ENCODE measurements at places on chromosomes 7 and 10.

DNA sequence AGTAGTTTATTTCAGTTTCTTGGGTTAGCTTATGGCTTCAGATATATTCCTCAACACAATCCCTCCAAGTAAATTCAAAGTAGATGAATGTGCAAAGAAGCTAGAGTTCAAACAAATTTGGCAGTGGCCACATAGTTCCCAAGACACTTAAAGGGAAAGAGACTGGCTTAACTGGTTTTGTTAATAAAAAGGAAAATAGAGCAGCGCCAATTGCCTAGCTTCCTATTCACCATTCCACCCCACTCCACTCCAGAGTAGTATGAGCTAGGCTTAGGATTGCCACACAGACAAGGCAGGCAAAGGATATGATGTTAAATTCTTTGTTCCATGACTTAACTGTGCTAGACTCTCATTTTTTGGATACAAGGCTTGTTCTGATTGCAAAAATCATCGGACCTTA, 2.0 kb downstream of the XRCC2 start:
- no peak for DNase-seq

DNA sequence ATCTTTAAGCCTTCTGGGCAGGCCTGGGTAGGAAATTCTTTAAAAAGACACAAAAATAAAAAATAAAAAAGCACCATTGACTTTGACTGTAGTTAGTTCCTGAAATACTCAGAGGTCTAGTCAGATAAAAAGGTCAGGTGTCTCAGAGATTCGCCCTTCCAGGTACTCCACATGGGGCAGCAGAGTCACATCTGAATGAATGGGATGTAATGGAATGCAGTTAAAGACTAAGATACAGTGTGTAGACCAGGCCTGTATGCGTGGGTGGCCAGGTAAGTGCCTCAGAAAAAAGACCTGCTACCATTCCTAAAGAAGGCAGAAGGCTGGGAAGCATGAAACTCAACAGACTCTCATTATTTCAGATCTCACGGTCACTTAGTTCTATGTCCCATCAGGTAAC, 68.6 kb upstream of the SEM1 start:
- DNase-seq: no peak

GRCh38 chr10:110209454-110209925, 2.1 kb downstream of the MXI1 start:
- peak; percentile 48 for DNase-seq

GRCh38 chr7:66720561-66720960, 20.0 kb upstream of the RABGEF1 start:
- no peak for DNase-seq

- no peak for DNase-seq
These were observed 273.7 kb downstream of the SEMA3D start for GRCh38 chr7:84912993-84913635.

DNA sequence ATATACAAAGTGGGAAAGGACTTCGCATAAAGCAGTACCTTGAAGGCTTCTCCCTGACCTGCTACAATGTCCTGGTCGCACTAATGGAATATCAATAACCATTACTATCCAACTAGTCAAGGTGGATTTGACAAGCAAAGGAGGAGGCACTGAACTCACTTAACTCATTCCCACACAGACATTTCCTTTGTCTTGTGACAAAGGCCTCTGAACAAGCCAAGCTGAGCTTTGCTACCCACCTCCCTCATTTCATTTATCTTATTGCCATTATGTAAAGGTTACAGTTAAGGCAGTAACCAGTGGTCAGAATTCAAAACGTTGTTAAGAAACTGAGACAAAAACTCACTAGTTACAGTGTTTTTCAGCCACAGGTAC, 7.3 kb downstream of the ELMO1 start:
- no peak for DNase-seq

- peak; percentile 16 for DNase-seq
These were observed 48.9 kb downstream of the AKR1D1 start for GRCh38 chr7:138125119-138125518.

DNA sequence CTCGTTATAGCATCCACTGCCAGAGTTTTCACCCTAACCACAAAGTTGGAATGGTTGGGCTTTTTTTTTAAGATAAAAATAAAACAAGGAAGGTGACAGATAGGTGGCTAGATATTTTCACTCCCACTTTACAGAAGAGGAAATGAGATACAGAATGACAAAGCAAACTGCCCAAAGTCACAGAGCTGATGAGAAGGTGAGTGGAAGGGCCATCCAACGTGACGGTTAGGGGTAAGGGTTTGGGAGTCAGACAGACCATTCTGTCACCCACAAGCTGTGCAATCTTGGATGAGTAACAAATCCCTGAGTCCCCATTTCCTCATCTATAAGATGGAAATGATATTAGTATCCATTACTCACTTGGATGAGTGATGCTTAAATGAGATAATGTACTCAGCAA, 106.9 kb upstream of the PDLIM1 start:
- no peak for DNase-seq

DNA sequence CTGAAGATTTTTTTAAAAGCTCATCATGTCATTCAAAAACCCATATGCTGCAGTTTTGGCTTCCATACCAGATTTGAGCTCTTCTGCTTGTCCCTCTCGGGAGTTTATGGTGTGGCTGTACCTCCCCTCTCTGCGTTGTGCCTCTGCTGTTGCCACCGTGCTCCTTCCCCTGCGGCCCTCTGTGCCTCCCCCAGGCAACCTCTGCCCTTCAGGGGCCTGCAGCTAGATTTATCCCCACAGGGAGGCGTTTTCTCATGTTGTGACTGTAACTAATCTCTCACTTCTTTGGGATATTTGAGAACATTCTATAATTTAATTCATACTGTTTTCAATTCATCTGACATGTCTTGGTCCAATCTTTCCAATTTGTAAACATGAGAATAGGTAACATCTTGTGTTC, 52.7 kb downstream of the TASOR2 start:
- no peak for DNase-seq

GRCh38 chr10:77401683-77402082, 235.9 kb downstream of the KCNMA1 start:
- no peak for DNase-seq

GRCh38 chr10:73206385-73206784, 38.5 kb downstream of the FAM149B1 start:
- no peak for DNase-seq

- no peak for DNase-seq
These were observed 8.5 kb upstream of the AOAH start for GRCh38 chr7:36732806-36733205.

- DNase-seq: no peak
These were observed 36.6 kb upstream of the CYP2C19 start for GRCh38 chr10:94725871-94726270.

- no peak for DNase-seq
These were observed 36.9 kb downstream of the ADD3 start for GRCh38 chr10:110044681-110045080.

DNA sequence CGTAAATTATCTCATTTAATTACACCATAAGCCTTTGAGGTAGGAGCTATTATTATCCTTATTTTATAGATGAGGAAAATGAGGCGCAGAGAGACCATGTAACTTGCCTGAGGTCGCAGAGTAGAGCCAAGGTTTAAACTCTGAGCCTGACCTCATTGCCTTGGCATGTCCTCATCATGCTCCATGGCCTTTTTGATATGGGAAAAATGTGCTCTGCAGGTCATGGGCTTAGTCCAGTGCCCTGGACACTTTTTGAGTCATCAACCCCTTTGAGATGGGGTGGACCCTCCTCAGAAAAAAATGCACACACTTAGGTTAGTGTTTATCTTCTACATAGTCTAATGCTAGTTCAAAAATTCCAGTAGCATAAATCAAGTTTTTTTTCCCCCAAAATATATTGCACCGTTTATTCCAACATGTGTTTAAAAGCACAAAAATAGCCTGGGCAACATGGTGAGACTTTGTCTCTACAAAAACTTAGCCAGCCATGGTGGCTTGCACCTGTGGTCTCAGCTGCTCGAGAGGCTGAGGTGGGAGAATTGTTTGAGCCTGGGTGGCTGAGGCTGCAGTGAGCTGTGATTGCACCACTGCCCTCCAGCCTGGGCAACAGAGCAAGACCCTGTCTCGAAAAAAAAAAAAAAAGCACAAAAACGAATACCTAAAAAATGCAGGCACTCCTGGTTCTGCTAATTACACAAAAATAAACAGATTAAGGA, 28.6 kb upstream of the TMEM178B start:
- no peak for DNase-seq

- DNase-seq: no peak
These were observed 120.6 kb downstream of the SAMD9 start for GRCh38 chr7:92997152-92997551.

- DNase-seq: no peak
These were observed 20.8 kb upstream of the OPTN start for GRCh38 chr10:13078912-13079775.

DNA sequence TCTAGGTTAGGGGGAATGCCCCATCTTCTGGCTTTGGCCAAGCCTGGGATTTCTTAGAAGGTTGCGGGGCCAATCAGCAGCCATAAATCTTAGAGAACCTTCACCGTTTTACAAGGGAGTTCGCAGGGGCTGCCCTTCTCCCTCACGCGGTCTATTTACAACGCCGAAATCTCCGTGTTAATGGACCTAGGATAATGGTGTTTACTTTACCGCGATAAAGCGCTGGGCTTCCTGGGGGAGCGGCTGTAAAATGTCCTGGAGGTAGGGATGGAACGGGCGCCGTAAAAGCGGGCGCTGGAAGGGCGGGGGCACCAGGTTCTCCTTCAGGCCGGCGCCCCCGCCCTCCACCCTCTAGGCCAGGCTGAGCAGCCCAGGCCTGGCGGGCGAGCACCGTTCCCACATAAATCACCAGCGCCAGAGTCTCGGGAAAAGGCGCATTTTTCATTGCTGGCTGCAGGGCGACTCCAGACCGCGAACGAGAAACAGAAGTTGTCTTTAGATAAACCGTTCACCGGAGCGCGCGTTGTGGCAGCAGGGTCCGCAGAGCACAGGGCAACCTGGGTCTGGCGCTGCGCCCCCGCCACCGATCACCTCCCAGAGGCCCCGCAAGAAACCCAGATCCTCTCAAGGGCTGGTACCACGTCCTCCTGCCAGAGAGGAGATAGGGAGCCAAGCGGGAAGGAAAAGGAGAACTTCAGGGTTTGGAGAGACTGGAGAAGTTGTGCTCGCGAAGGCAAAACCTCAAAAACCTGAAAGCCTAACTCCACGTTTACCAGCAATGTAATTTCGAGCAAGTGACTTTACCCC, 12.5 kb upstream of the NKX2-3 start:
- DNase-seq: no peak

GRCh38 chr7:20787660-20788419, 1.2 kb upstream of the SP8 start:
- no peak for DNase-seq

GRCh38 chr10:15775513-15775912, 55.8 kb upstream of the ITGA8 start:
- DNase-seq: no peak

DNA sequence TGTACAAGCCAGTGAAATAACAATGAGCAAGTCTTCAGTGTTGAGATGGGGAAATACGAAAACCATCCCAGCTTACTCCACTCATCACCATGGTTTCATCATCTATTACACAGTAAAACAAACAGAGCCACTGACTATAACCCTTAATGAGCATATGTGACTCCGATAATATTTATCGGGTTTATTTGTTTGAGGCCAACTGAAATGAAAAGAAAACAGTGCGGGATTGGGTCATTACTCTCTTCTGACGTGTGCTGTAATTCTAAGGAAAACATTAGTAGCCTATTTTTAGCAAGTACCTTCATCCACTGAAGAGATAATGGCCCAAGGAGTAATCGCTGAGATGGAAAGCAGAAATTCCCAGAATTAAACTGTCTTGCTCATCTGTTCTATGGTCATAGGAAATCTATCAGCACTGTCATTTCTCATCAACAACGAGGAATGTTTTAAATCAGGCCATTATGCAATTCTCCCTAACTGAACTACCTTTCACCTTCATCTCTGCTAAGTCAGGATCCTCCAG, 716.5 kb downstream of the INHBA start:
- no peak for DNase-seq

DNA sequence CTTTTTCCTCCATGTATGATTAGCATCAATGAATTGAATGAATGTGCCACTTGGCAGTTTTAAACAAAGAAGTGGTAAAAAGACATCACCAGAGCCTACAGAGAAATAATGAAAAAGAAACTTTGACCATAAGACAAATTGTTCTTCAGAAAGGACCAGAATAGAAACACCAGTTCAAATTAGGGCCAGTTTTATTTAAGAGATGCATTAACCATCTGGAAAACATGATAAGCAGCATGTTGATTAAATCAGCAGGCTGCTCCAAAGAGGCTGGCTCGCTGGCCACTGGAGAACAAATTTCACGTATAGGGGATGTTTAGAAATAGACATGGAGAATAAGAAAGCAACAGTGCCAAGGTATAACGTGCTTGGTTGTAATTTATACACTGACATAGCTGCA, 242.3 kb upstream of the AOAH start:
- no peak for DNase-seq

GRCh38 chr10:25481467-25481866, 306.7 kb downstream of the GPR158 start:
- no peak for DNase-seq

DNA sequence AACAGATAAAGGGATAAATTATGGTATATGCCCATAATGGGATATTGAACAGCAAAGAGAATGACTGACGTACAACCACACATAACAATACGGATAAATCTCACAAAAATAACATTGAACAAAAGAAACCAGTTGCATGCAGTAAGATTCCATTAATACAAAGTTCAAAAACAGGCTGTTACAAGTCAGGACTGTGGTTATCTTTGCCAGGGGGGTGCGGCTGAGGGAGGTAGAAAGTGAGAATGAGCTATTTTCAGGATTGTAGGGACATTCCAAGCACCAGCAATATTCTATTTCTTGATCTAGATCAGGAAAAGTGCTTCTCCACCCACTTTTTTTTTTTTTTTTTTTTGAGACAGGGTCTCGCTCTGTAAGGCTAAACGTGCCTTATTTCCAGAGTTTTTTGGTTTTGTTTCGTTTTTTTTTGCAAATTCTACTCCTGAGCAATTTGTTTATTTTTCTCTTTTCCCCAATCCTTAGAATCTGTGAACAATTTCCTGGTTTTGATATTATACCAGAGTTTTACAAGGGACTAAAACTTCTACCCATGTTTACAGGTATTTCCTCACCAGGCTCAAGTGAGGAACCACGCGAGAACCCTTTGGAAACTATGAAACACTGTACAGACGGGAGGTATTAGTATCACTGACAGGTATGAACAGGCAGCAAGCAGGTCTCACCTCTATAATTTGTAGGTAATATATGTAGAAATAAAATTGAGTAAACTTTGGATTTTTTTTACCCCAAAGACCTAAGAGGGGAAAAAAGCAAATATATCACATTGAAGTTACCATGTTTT, 9.9 kb downstream of the SMURF1 start:
- no peak for DNase-seq

DNA sequence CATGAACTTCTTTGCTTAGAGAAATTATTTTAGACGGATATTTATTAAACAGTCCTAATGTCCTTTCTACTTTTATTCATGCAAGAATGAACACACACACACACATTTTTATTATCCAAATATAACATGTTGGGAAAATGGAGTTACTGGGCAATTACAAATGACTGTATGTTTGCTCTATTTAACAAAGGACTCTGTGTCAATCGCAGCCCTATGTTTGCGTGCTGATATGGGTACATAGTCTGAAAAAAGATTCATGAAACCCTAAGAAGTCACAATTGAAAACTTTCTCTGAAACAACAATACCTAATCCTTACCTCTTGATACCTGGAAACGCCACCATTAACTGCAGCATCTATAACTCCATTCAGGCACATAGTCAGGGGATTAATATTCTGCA, 184.7 kb upstream of the IMMP2L start:
- no peak for DNase-seq

GRCh38 chr7:129768614-129769399, 157.3 kb downstream of the NRF1 start:
- no peak for DNase-seq

- no peak for DNase-seq
These were observed 174.6 kb upstream of the KLF6 start for GRCh38 chr10:3959370-3960325.
